Tongue (tissue), 3 donors: ENCODE measurements at places on chromosomes 13 and 19.

DNA sequence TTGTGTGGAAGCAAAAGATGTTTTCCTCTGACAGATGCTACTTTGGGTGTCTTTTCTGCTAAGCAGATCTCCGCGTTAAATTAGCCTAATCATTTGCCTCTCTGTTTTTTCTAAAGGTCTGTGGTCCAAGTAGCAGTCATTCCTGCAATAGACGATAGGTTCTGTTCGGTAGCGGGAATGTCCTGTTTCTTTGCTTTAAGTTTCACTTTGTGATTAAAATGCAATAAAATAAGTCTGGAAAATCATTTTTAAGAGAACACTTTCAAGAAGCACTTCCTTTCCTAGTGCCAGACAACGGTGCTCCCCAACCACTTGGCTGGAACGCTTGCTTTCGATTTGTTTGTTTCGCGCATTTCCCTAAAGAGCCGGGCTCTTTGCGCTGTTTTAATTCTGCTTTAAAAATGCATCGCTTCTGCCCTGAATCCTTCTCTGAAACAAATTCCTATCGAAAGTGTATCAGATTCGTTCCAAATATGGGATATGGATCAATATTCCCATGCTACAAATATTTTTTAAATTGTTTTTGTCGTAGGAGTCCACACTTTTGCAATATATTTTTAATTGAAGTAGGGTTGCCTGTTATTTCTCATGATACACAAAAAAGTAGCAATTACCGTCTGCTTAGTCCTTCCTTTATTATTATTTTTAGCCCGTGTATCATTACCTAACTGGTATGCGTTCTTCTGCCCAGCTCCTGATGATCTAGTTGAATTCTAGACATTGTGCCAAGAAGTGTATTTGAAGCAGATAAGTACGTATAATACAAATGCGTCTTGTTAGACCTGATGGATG, 14.2 kb downstream of the ZIC2 start:
- DNase-seq, result peak; percentile 65

DNA sequence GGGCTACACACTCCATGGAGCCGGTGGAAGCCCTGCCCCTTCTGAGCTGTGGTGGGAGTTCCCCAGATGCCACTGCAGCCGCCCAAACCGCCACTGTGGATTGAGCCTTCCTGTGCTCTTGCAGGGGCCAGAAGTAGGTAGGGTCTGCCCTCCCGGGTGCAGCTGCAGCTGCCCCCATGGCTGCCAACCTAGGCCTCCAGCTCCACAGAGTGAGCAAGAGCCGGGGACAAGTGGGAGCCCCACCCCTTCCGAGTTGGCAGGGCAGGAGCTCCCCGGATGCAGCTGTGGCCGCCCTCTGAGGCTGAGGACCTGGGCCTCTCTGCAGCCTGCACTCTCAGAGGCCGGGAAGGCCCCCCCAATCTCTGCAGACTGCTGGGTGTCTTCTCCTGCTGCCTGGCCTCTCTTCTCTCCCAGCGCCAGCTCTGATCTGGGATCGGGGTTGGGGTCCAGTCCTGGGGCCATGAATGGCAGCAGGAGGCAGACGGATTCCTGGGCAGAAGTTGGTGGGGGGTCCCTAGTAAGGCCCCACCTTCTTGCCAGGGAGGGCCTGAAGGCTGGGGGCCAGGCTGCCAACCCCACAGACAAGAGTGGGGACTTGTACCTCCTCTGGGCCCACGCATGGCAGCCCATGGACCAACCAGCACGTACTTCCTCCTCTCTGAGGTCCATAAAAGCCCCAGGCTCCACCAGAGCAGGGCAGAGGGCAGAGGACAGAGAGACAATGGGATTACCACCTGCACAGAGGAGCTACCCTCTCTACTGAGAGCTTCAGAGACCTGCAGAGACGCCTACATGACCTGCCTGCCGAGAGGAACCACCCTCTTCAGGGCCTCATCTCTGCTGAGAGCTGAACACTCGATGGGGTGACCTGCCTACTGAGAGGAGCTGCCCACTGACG, 28.9 kb downstream of the AP2S1 start:
- DNase-seq, result peak; percentile 66

DNA sequence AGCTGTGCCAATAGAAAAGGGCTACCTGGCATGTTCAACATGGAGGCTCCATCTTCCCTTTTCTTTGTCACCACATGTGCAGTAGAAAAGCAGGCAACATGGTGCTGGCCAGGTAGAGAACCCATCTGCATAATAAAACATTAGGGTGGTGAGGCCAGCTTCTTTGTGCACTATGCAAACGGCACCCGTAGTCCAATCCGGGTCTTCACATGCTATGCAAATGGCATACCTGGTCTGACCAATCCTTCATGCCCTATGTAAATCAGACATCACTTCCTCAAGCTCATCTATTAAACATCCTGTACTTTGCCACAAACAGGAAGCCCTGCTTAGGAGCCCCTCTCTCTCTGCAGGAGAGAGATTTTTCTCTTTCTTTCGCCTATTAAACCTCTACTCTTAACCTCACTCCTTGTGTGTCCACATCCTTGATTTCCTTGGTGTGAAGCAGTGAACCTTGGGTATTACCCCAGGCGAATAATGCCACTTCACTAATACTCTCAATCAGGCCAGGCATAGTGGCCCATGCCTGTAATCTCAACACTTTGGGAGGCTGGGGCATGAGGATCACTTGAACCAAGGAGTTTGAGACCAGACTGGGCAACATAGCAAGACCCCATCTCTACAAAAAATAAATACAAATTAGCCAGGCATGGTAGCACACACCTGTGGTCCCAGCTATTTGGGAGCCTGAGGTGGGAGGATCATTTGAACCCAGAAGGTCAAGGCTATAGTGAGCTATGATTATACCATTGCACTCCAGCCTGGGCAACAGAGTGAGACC, 111.3 kb upstream of the MRI1 start:
- no peak for DNase-seq

GRCh38 chr19:5313307-5313706, 27.3 kb downstream of the PTPRS start:
- no peak for DNase-seq

- DNase-seq, result no peak
Observed at GRCh38 chr13:98768522-98768921, 16.1 kb upstream of the SLC15A1 start.

GRCh38 chr13:108816375-108816774, 187.0 kb downstream of the MYO16 start:
- DNase-seq, result no peak

DNA sequence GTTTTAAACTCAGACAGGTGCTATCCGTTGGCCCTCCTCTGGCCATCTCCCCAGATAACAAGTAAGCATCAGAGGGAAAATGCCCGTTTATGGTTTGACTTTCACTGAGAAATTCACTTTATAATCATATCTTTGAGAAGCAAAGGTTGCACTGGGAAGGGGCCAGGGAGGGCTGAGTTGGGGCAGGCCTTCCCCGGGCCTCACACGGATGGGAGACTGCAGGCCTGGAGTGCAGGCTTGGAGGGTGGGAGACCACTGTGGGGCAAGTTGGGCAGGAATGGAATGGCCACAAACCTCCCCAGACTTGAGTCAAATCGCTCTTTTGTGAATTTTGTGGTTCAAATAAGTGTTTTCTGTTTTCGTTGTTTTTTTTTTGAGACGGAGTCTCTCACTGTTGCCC, 451.7 kb downstream of the TSHZ3 start:
- DNase-seq, result no peak

DNA sequence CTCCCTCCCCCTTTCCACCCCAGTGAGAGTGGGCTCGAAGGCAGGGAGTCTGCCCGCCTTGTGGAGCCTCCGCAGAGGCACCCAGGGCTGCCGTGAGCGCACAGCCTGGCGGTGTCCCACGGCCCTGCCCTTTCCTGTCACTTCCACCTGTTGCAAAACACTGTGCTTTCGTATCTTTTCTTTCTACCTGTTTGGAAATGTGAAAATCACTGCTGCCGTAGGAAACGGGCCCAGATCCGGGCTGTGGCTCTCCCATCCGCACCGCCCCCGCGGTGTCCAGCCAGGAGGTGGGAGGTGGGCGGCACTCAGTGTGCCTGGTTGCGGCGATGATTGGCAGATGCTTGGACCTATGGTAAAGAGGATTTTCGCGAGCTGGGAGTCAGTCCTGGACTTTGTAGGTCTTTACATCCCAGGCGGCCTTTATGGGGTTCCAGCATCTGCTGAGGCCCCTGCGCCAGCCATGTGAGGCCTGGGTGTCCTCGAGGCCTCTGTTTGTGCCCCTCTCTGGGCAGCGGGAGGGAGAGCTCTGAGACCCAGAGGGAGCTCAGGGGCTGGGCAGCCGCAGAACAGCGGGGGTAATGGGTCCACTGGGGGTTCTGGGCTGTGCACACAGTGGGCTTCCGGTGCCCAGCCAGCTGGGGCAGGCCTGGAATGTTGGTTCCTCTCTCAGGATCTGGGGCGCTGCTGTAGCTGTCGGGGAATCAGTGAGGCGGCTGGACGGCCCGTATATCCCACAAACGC, 6.1 kb downstream of the STK11 start:
- no peak for DNase-seq

DNA sequence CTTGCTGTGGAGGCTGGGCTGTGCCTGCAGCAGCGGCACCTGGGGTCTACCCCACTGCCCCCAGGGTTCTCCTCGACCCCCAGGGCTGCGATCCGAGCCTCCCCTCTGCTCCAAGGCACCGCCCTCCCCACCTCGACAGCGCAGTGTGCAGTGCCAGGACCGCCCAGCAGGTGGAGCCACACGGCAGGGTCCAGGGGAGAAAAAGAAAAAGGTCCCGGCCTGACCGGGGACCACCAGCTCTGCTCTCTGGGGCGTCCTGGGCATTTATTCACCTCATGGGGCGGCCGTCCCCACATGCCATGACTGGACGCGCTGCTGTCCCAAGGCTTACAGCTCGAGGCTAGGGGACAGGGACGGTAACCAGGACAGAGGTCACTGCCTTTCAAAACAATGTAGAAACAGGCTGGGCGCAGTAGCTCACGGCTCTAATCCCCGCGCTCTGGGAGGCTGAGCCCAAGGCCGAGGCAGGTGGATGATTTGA, 10.6 kb downstream of the REXO1 start:
- peak; percentile 51 for DNase-seq

- DNase-seq, result no peak
Observed at GRCh38 chr13:90156390-90156789, 1191.1 kb upstream of the MIR17HG start.

- DNase-seq, result no peak
Observed at GRCh38 chr13:43742911-43743310, 43.9 kb downstream of the ENOX1 start.

DNA sequence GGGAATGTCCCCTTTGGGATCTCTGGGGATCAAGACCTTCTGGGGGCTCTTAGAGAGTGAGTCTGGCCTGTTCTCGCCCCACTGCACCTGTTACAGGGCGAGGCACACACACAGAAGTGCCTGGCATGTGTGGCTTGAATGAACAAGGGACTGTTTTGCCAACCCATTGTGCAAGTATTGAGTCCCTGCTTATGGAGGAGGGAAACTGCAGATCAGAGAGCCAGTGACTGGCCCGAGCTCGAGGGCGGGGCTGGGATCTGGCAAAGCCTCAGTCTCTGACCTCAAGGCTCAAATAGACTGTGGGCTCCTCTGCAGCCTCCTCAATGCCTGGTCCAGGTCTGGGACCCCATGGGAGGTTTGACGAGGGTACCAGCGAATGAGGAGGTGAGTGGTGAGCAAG, 5.5 kb downstream of the RAVER1 start:
- no peak for DNase-seq

DNA sequence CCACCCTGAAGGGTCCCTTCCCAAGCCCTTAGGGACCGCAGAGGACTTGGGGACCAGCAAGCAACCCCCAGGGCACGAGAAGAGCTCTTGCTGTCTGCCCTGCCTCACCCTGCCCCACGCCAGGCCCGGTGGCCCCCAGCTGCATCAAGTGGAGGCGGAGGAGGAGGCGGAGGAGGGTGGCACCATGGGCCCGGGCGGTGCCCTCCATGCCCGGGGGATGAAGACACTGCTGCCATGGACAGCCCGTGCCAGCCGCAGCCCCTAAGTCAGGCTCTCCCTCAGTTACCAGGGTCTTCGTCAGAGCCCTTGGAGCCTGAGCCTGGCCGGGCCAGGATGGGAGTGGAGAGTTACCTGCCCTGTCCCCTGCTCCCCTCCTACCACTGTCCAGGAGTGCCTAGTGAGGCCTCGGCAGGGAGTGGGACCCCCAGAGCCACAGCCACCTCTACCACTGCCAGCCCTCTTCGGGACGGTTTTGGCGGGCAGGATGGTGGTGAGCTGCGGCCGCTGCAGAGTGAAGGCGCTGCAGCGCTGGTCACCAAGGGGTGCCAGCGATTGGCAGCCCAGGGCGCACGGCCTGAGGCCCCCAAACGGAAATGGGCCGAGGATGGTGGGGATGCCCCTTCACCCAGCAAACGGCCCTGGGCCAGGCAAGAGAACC, 1.5 kb downstream of the EGLN2 start:
- no peak for DNase-seq

GRCh38 chr19:43422000-43422688, 7.5 kb downstream of the TEX101 start:
- DNase-seq, result no peak

- no peak for DNase-seq
Observed at GRCh38 chr19:35109395-35110112, 6.1 kb upstream of the FXYD3 start.

GRCh38 chr13:45103449-45103848, 16.9 kb upstream of the GTF2F2 start:
- no peak for DNase-seq

GRCh38 chr13:88744289-88744688, 1073.1 kb downstream of the SLITRK5 start:
- no peak for DNase-seq

DNA sequence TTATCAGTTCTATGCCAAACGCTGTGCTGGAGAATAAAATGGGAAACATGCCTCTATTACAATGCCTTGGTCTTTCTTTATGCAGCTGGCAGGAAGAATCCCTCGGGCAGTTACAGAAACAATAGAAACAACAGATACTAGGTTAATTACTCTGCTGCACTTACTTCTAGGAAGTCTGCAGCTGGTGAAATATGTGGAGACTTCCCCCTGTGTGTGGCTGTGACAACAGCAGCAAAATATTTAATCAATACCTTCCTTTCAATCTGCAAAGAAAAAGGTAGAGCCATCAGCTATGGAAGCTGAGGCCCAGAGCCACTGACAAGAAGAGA, 9.9 kb downstream of the STOML3 start:
- peak; percentile 47 for DNase-seq

DNA sequence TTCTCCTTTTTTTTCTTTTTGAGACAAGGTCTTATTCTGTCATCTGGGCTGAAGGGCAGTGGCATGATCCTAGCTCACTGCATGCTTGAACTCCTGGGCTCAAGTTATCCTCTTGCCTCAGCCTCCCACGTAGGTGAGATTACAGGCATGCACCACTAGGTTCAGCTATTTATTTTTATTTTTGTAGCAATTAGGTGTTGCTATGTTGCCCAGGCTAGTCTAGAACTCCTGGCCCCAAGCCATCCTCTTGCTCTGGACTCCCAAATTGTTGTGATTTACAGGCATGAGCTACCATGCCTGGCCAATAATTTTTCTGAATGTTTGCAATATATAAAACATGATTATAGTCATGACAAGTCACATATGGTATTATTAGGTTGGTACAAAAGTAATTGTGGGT, 161.1 kb upstream of the ATXN8OS start:
- DNase-seq, result no peak

GRCh38 chr13:99374994-99375737, 68.0 kb upstream of the GPR183 start:
- no peak for DNase-seq
